ENCODE measurements at places on chromosomes 16 and 17.

- no peak for DNase-seq
Observed at GRCh38 chr17:2012499-2012898, 12.6 kb downstream of the RTN4RL1 start.

DNA sequence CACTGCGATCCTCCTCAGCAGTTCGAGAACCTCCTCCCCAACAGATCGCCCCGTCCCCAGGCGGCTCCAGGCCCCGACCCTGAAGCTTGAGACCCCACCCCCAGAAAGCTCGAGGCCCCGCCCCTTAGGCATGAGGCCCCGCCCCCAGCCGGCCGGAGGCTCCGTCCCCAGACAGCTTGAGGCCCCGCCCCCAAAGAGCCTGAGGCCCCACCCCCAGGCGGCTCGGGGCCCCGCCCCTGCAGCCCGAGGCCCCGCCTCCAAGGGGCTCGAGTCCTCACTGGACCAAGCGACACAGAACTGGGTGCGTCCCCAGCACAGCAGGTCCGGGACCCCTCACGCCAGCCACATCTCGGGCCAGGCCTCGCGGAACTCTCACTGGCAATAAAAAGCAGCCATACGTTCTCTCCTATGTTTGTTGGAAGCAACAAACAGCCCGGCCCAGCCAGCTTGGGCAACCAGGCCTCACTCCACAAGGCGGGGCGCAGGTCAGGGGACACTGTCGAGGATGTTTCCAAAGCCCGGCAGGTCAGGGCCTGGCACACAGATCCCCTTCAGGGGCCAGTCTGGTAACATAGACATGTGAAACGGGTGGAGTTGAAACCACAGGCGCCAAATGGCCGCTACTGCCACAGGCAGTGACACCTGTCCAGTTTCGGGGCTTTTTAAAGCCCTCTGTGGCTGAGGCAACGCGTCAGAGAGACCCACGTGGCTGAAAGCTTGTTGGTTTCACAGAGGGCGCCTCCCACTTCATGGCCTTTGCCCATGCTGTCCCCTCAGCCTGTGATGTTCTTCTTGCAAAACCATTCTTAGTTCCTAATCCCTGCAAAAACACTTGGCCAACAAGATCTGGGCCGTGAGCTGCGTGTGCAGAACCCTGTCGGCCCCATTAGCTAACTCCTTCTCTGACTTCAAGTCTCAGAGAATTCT lies 224.2 kb downstream of the PARN start:
- no peak for DNase-seq

DNA sequence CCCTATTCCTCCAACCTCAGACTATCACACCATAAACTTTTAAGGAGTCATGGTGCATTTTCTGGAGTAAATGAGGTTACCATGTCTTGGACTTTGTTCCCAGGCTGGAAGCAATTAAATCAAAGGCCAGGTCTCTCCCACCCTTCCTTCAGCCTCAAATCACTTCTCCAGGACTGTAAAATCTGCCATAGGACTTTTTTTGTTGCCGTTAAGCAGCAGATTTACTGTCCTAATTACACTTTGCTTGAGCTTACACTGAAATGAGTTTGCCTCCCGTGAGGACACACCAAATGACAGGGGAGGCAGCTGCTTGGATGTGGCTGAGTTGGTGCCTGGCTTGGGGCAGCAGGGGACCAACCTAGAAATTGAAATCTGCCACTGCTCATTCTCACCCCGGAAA lies 14.7 kb downstream of the DCAKD start:
- no peak for DNase-seq

GRCh38 chr16:28196387-28196987 lies 15.3 kb downstream of the XPO6 start:
- DNase-seq: no peak

GRCh38 chr17:27384261-27384701 lies 72.0 kb upstream of the KSR1 start:
- no peak for DNase-seq

DNA sequence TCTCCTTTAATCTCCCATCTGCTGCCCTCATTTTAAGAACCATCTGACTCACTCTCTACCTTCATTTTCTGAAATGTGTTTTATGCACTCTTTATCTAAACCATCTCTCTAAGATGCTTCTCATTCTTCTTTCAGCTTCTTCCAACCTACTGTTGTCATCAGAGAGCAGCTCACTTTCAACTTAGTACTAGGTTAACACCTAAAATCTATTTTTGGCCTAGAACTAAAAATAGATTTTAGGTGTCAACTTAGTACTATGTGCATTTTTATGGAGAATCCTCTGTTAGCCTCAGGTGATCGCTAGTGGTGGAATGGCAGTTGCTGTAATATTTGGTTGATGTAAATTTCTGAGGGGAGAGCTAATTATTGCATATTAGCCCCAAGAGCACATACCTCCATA lies 277.1 kb downstream of the KCNJ2 start:
- DNase-seq: no peak

DNA sequence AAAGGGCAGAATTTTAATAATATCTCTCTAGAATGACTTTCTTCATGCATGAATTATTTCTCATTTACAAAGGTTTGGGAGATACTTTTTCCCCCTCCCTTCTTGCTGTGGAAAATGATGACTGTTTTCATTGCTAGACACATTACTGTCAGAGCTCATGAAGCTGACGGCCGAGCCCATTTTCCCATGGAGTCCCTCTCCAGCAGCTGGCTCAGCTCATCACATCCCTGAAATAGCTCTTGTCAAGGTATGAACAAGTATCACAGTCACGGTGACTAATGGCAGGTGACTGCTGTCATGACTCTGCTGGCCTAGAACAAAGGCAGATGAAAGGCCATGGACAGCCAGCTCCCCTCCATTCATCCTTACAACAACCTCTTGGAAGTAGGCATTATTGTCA lies 208.1 kb downstream of the ABCC12 start:
- DNase-seq: no peak

GRCh38 chr16:69120096-69120664 lies 12.2 kb downstream of the CHTF8 start:
- DNase-seq: no peak

DNA sequence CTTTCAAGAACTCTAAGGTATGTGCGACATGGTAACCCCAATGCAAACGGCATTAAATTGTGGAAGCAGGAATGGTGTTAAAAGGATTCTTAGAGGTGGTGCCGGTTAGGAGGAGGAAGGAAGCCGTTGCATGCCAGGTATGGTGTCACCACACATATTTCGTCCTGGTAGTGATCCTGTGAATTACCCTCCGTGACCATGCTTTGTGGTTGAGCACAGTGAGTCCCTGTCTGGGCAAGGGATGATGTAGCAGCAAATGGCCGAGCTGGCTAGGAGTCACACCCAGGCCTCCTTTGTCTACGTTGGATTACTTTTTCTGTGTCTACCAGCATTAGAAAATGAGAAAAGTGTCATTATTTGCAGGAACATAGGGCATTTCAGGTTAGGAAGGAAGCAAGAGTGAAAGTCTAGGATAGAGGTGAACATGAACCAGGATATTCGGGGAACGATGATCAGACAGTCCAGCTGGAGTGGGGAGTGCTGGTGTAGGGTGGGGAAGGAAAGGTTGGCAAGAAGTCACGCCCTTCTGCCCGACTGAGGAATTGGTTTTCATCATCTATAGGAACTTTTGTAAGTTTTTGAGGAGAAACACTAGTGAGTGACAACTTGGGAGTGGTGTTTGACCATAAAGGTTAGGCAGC lies 123.5 kb downstream of the PRKCA start:
- no peak for DNase-seq

- no peak for DNase-seq
Observed at GRCh38 chr17:14731591-14731990, 430.7 kb downstream of the HS3ST3B1 start.

DNA sequence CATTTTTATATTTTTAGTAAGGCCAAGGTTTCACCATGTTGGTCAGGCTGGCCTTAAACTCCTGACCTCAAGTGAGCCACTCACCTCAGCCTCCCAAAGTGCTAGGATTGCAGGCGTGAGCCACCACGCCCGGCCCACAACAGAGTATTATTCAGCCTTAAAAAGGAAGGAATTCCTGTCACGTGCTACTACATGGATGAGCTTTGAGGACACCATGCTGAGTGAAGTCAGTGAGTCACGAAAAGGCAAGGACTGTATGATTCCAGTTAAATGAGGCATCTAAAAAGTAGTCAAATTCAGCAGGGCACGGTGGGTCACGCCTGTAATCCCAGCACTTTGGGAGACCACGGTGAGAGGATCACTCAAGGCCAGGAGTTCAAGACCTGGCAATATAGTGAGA lies 9.7 kb downstream of the CSF3 start:
- DNase-seq: no peak

- no peak for DNase-seq
Observed at GRCh38 chr17:10428781-10429180, 7.0 kb upstream of the MYH8 start.

DNA sequence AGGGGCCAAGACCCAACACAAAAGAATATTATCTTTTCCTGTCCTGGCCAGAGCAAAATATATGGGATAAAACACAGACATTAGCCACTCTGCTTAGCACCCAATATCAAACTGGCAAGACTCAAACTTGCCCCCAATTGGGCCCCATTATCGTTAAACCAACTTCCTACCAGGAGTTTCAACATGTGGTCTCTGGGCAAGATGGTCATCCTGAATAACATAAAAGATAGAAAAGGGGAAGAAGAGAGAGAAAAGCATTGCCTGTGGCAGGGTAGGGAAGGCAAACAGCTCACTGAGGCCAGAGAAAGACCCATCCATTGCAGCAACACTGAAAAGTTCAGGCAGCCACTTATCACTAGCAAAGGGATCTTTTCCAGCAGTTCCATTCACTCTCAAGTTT lies 502.1 kb downstream of the KIF2B start:
- DNase-seq: no peak

DNA sequence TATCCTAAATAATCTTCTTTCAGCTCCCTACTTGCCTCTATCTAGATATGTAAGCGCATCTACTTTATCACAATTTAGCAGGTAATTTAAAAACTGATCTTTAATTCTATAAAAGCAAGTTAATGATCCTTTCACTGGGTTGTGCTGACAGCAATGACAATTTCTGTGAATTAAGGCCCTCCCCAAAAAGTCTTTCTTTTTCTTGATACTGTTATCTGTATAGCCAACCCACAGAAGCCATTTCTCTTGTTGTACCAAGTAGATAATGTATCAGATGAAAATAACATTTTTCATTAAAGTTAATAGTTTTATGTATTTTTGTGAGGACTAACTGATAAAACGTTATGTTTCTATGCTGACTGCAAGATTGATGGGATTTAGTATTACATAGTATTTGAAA lies 3.8 kb downstream of the ZPBP2 start:
- no peak for DNase-seq

DNA sequence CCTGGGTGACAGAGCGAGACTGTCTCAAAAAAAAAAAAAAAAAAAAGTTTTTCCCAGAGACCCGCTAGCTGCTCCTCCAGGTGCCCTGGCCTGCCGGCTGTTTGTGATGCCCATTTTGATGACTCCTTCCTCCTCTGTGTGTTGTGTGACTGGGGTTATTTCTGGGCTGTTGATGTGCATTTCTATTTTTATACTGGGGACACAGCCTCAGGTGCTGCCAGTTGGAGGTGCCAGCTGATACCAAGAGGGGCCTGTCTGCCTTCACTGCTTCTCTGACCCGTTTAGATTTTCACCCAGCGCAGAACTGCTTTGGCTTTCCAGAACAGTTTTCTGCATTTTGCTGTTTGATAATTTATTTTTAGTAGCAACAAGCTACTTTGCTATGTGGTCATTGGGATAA lies 6.7 kb downstream of the PLA2G15 start:
- no peak for DNase-seq

DNA sequence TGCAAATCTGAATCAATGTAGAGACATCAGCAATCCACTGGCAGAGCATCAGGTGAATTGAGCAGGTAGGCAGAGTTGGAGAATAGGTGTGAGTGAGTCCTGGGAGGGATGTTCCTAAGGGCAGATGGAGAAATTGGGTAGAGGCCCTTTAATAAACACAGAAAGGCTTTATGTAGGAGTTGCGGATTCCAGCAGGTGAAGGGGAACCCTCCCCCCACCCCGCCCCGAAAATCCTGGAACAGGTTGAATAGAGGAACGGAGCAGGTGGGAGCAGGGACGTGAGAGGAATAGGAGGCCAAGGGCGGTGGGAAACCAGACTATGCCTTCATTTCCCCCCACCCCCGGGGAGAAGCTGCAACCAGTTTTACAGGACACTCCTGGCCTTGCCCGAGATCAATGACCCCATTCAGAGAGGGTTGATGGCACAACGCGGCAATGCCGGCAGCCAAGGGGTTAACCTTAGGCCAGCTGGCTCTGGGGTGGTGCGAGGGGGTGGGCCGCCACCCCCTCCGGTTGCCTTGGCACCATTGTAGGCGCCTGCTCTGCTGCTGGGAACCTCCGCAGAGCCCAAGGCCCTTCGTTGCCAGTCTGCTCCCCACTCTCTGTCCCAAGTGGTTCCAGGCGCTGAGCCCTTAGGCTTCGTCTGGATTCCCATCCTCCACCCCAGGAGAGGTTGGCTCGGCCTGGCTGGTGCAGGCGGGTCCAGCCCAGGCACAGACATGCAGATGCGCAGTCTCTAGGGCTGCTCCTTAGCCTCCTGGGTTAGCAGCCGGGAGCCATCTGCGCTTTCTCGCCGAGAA lies 814 bp upstream of the RUNDC3A start:
- peak; percentile 71 for DNase-seq

GRCh38 chr16:63967966-63968365 lies 1153.9 kb downstream of the CDH11 start:
- no peak for DNase-seq

DNA sequence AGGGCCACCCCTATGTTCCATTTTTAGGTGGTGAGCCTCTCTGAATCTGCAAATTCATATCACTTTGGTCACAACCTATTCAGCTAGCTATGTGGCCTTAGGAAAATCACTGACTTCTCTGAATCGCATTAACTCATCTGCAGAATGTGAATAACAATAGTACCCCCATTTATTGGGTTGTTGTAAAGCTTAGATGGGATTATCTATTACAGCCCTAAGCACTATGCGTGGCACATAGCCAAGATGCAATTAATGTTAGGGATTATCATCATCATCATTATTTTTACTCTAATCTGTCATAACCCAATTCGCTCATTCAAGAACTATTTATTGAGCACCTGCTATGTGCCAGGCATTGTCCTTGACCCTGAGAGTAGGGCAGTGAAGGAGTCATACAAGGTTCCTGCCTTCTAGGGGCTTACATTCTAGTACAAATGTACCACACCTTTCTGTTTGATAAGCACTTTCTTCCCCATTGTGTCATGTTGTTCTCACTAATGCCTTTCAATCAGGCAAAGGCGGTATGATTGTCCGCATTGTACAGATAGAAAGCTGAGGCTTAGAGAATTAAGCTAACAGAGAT lies 38.5 kb downstream of the CHD9 start:
- no peak for DNase-seq

DNA sequence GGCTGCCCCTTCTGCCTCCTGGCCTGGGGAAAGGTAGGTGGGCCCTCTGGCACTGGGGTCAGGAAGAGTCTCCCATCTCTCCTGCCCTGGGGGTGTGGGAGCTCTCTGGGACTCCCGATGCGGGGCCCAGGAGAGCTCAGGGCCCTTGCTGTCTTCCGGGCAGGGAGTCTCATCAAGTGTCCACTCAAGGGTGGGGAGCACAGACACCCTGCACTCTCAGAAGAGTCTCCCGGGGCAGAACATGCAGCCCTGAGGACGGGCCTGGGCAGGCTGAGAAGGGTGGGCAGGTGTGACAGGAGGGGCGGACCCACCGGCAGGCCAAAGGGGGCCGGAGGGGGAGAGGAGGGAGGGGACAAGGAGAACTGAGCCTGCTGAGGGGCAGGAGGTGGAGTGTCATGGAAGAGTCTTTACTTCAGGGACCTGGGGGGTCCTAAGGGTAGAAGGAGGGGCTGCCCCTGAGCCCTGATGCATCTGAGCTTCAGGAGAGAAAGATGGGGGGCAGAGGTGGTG lies 8.4 kb upstream of the PKMYT1 start:
- no peak for DNase-seq
